Nephron progenitor cell (in vitro differentiated cells): ENCODE measurements at places on chromosomes 7 and 10.
A peak's percentile ranks its signal among the peaks of the same experiment; 100 is the strongest.

DNA sequence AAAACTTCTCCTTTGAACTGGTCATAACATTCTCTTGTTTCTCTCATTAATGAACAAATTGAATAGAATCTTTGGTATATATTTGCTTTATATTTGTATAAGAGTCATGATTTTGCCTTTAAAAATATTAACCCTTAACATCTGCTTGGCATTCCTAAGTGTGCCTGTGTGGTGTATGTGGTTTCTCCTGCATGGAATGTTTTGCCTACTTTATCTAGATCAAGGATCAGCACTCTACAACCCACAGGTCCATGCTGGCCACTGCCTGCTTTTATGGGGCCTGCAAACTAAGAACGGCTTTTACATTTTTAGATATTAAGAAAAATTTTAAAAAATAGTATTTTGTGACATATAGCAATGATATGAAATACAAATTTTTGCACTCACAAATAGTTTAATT is 4.3 kb upstream of the LAMB4 start:
- no peak for DNase-seq

DNA sequence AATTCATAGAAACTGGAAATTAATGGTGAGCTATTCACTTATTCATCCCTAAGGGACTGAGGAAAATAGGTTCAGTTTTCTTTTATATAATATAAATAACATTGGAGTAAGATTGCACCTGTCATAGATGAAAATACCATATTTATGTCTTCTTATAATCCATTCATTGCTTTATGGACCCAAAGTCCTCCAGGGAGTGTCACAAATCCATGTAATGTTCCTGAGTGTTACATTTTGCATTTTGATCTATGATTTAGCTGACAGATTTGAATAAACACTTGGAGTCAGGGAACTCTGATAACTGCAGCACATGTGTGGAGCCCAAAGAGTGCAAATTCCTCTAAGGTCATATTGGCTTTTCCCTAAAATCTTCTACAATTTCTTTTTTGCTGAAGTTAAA is 484.3 kb downstream of the MDFIC start:
- no peak for DNase-seq

DNA sequence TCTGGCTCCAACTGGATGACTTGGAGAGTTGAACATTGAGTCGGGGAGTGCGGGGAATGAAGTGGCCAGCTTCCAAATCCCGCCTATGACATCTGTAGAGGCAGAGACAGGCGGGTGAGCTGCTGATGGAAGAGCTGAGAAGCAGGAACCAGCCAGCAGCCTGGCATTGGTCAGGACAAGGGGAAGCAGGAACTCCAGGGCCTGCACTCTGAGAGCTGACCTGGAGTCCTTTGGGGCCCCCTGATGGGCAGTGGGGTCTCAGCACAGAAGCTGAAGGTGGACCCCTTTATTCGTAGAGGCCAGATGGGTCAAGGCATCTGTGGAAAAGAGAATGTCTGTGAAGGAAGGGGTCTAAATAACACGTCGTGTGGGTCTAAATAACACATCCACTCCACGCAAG is 57.0 kb downstream of the SEC61G start:
- no peak for DNase-seq

GRCh38 chr7:70711452-70711851 is 420.5 kb upstream of the GALNT17 start:
- DNase-seq, result no peak

- DNase-seq, result no peak
These were observed 11.8 kb upstream of the PRKAR1B start for GRCh38 chr7:738723-739454.

DNA sequence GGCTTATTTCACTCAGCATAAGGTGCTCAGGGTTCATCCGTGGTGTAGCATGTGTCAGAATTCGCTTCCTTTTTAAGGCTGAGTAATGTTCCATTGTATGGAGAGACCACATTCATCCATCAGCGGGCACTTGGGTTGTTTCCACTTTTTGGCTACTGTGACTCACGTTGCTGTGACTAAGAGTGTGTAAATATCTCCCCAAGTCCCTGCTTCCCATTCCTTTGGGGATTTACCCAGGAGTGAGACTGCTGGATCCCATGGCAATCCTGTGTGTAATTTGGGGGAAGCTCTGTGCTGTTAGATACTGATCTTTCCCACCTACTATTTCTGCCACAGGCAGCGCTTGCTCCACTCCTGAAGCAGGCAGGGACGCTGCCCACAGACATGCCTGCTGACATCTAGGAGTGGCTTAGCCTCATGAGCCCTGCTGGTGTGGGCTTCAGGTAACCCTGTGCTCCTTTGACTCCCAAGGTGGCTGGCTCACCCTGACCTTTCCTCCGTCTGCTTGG is 346.0 kb downstream of the FRMD4A start:
- no peak for DNase-seq

- no peak for DNase-seq
These were observed 64.6 kb upstream of the MACROH2A2 start for GRCh38 chr10:69988094-69988493.

DNA sequence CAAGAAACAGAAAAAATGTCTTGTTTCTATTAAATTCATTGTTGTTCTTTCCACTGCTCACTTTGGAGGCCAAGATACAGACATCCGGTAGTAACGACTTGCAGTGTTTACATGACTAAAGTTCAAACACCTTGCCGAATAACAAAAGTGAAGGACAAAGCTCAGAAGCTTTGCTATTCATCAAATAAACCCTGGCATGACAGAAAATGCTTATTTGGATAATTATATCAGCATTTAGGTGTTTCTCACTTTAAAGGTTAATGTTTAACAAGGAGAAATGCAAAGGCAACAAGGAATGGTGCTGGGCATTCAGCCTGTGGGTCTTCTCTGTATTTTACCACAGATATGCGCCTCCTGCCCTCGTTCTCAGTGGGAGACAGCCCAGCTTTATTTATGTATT is 5.4 kb upstream of the PTF1A start:
- no peak for DNase-seq

DNA sequence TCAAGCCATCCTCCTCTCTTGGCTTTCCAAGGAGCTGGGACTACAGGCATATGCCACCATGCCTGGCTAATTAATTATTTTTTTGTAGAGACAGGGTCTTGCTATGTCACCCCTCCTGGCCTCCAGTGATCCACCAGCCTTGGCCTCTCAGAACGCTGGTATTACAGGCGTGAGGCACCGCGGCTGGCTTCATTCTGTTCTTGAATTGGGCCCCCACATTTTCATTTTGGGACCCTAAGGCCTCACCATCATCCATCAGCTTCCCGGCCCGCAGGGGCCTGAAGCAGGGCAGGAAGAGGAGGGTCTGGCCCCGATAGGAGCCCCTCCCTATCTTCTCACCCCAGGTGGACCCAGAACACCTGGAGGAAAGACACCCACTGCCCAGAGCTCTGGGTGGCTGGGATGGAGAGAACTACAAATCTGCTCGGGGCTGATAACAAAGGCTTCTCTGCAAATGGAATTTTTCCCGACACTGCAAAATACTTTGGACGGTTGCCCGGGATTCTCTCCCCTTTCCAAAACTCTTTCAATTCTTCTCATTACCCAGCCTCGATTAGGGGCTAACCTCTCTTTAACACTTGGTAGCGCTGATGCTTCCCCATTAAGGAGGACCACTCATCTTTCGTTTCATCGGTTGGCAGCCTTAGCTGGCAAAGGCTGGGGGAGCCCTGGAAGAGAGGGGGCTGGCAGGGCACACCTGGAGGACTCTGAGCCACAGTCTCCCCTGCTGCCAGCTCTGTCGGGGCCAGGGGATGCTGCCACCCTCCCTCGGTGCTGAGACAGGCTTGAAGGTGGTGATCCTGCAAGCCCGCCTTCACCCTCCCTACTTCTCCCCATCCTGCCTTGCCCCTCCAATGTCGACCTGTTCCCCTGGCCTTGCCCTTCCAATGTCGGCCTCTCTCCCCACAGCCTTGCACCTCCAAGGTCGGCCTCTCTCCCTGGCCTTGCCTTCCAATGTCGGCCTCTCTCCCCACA is 81.0 kb upstream of the GNA12 start:
- no peak for DNase-seq

DNA sequence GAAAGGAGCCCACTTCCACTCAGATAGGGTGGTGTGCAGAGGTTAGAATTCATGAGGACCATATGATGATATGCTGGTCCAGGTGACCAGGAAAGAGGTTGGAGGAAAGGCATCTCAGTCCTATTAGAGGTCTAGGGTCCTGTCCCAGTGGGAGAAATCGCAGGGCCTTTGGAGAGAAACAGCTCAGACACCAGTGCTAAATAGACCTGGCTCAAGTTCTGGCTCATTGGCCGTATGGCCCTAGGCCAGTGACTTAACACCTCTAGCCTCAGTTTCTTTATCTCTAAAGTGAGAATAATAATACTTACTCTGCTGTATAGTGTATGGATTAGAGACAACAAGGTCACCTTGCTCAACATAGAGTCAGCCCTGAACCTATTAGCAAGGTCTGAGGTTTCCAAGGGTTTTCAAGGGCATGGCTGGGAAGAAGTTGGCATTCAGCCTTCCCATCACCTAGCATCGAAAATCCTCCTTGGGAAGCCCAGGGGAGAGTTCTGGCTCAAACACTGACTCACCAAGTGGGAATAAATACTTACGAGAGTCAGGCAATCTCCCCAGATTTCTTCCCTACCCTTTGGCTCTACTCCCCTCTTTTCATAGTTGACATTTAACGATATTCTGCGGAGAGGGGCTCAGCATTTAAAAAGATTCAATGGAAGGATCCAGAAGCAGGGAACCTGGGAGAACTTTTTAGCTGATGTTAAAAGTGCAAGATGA is 473.1 kb upstream of the PODXL start:
- no peak for DNase-seq

DNA sequence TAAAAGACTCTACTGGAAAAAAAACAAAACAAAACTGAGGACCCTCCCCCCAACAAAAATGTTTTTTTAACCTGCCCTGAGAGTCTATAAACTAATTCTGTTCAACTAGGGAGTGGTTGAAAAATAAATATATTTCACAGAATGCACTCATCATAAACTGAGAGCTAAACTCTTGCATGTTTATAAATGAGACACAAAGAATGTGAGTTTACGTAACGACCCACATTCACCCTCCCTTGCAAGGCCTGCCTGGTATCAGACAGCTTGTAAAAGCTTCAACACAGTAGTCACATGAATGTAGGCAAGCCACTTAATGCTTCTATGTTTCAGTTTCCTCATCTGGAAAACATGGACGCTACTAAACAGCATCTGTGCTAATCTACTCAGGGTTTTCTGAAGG is 50.3 kb downstream of the JAZF1 start:
- no peak for DNase-seq

DNA sequence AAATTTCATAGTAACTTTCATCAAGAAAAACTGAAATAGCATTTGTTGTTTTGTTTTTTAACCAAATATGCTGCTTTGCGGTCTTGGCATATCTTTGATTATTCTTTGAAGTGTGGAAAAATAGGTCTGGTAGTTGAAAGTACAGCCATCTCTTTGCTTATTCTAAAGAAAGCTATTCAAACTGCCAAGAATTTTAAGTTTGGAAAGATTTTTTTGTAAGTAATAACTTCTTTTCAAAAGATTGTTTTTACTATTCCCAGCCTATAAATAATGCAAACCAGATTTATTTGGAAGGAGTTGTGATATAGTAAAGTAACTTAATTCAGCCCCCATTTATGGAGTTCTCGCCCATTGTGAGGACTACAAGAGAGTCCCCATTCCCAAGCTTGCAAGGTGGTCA is 87.0 kb downstream of the ADD3 start:
- DNase-seq, result no peak

GRCh38 chr7:28165961-28166955 is 14.3 kb downstream of the JAZF1 start:
- no peak for DNase-seq

DNA sequence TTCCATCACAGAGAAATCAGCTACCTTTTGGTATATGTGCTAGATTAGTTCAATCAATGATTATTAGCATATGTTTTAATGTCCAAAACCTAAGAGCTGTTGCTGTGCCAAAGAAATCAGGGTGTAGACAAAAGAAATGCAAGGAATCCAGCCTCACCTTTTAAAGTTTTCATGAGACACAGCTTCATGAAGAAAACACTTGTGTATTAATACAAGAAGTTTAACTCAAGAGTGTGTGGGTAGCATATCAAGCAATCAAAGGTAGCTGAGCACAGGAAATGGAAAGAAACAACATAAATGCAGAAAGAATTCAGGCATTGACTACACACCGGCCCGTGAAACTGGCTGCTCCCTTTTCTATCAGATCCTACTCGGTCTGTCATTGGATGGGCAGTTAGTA is 76.0 kb upstream of the CAV2 start:
- DNase-seq, result no peak

- DNase-seq, result peak; percentile 40
These were observed 123.4 kb downstream of the CUX1 start for GRCh38 chr7:101940830-101941229.

GRCh38 chr7:44120395-44120794 is 3.0 kb downstream of the POLD2 start:
- DNase-seq, result no peak

DNA sequence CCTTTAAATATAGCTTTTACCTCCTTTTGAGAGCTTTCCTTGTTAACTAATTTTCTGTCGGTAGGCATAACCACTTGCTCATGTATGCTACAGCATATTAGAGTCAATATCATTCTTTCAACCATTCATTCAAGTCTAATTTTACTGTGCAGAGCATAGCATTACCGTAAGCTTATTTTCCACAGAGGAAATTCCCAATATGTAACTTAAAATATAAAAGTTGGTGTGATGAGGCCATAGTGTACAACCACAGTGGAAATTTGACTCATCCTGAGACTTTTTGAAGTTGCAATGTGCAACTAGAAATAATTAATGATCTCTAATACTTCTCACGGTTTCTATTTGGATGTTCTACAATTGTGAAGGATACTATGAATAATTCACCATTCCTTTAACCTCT is 80.6 kb upstream of the KLF6 start:
- DNase-seq, result no peak

- DNase-seq, result no peak
These were observed 46.2 kb downstream of the CACUL1 start for GRCh38 chr10:118708571-118708970.

- no peak for DNase-seq
These were observed 6.9 kb downstream of the C10orf105 start for GRCh38 chr10:71712572-71713134.

DNA sequence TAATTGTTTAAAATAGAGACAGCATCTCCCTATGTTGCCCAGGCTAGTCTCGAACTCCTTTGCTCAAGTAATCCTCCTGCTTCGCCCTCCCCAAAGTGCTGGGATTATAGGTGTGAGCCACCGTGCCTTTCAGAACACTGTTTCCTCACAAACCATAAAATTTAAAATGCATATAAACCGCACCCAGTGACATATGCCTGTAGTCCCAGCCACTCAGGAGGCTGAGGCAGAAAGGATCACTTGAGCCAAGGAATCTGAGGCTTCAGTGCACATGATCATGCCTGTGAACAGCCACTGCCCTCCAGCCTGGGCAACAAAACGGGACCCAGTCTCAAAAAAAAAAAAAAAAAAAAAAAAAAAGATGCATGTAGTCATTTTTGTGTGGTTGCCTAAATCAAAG is 36.8 kb downstream of the ACBD5 start:
- no peak for DNase-seq

GRCh38 chr10:24701447-24701846 is 22.2 kb downstream of the ARHGAP21 start:
- no peak for DNase-seq

DNA sequence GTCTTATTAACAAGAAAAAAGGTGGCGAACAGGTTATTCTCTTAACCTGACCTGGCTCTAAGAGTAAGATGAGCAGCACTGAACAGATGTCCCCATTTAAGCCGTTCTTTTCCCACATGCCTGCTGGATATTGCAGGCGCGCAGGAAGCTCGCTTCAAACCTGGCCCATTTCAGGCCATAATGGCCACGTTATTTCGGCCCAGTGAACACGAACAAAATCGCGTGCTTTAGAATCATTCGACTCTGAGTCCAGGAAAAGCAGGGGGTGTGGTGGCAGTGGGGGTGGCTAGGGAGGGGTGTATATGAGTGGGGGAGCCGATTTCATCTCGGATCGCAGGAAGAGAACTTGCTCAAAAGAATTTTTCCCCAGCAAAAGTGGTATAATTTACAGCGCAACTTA is 6.6 kb upstream of the SP8 start:
- no peak for DNase-seq
